ENCODE measurements at places on chromosomes 5 and 9.

DNA sequence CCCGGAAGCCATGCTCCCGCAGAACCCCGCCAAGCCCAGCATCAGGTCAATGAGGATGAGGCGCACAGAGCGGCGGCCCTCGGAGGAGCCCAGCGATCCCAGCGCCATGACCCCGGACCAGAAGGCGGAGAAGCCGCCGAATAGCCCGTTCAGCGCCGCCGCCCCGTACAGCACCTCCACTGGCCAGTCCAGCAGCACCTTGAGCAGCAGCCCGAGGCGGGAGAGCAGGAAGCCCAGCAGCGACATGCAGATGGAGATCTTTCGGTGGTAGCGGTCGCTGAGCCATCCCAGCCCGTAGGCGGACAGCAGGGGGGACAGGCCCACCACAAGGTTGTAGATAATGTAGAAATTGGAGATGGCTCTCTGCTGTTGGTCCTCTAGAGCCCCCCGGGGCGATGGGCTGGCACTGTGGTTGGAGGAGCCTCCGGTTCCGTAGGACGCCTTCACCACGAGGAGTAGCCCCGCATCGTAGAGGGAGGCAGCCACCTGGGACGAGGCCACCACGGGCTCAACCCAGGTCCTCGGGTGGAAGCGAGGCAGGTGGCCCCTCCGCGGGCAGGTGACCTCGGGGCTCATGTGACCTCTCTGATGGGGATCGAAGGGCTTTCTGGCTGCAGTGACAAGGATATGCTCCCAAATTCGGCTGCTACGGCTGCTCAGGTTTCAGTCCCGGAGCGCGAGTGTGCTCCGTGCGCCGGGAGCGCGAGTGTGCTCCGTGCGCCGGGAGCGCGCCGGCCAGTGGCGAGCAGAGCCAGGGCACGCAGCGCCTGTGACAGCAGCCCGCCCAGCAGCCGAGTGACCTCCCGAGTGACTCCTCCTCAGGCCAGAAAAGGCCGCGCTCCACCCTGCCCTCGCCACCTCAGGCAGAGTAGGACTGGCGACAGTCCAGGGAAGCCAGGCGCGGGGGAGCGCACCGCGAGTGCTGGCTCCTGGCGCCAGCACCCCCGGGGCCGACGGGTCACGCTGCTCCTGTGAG lies at the start of gene SLC46A2:
SLC46A2 (minus strand) TSS at position 771 of the 976 bp plus-strand sequence; CDS start at position 576, 195 bp downstream.
- no peak for DNase-seq

GRCh38 chr5:66171349-66172344 lies 27.5 kb downstream of the SREK1 start:
- DNase-seq: peak; percentile 37

GRCh38 chr5:137412136-137412535 lies 87.0 kb downstream of the SPOCK1 start:
- no peak for DNase-seq

DNA sequence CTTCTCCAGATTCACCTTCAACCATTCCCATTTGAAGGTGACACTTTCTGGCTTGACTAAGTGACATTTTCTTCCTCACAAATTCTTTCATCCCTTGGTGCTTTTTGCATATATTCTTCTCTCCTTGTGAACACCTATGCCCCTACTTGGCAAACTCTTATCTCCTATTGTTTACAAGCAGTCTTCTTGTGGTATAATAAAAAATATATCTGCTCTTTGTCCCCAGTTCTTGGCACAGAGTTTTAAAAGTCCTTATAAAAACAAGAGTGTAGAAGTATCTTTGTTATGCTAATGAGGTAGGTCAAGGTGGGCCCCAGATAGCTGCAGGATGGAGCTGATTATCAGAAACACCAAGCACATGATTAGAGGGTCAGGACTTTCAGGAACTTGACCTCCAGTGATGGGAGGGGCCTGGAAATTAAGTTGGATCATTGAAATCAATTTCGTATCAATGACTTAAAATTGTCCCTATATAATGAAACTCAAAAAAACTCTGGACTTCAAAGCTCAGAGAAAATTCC lies 38.0 kb downstream of the TMEM161B start:
- DNase-seq: no peak

DNA sequence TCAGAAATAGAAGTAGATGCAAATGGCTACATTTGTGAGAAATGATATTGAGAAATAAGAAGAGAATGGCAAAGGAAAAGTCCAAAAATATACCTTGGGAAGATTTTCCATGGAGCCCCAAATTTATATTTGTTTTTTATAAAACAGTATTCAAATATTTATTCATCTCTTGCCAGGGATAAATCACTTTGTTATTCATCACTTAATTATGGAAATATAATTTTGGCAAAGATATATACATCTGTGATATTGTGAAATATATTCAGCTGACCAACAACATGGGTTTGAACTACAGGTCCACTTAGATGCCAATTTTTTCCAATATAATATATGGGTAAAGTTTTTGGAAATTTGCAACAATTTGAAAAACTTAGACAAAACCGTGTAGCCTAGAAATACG lies 19.7 kb upstream of the RAPGEF6 start:
- no peak for DNase-seq

DNA sequence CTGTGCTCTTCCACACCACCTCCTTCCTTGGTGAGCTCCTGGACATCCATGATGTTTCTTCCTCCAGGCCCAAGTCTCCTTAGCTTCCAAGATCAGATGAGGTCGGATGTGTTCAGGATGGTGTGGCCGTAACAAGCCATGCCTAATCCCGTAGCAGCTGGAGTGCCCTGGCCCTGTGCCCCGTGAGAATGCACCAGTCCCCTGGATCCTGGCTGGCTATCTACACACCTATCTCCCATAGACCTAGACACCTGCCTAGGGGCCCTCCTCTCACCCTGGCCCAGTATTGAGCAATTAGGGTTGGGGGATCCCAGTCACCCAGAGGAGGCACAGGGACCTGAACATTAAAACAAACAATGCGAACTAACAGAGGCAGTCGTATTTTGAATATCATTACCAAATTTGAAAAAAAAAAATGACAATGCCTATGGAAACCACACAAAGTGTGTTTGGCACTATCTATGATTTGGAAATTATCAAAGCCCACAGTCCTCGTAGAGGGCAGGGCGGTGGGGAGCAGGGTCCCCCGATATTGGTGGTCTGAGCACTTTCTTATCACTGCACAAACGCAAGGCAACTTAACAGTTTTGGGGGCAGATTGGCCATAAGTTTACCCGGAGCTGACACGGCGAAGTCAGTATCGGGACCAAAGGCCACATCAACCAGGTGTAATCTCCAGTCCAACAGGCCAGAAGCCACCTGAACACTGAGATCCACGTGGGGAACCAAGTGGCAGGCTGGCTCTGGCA lies 13.2 kb downstream of the ENG start:
- no peak for DNase-seq
